Naive B cell (primary cell): ENCODE measurements at places on chromosomes 7 and 10.

DNA sequence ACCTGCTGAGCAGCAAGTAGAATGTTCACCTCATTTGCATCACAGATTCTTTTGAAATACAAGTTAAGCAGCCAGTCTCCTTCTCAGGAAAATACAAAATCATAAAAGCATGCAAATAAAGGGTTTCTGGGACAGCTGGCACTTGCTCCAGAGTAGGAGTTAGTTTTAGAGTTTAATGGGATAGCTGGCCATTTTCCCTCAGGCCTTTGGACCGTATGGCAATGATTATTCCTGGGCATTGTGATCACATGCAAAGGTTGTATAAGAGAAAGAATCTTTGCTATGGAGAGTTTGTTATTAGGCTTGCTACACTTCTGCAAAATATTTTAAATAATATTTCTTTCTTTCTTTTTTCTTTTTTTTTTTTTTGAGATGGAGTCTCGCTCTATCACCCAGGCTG lies 240.8 kb downstream of the CDK14 start:
- no peak for DNase-seq

DNA sequence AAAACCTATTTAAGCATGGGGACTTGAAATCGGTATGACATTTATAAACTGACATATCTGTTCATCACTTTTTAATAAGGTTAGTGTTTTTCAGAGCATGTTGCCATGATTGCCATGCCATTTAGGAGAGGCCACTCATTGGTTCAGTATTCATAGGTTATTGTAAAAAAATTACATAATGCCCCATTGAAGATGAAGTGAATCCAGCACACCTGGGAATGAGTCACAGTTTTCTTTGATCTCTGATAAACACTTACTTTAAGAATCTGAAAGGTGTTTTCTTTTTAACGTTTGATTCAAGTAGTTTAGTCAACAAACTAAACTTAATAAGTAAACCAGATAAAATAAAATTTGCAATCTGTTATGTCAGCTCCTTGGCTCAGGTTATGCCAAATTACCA lies 278.3 kb downstream of the ARL4A start:
- DNase-seq, result no peak

GRCh38 chr10:49632406-49633317 lies 18.8 kb downstream of the CHAT start:
- no peak for DNase-seq

- no peak for DNase-seq
These were observed 56.8 kb downstream of the DYNC1I1 start for GRCh38 chr7:95828824-95829790.

DNA sequence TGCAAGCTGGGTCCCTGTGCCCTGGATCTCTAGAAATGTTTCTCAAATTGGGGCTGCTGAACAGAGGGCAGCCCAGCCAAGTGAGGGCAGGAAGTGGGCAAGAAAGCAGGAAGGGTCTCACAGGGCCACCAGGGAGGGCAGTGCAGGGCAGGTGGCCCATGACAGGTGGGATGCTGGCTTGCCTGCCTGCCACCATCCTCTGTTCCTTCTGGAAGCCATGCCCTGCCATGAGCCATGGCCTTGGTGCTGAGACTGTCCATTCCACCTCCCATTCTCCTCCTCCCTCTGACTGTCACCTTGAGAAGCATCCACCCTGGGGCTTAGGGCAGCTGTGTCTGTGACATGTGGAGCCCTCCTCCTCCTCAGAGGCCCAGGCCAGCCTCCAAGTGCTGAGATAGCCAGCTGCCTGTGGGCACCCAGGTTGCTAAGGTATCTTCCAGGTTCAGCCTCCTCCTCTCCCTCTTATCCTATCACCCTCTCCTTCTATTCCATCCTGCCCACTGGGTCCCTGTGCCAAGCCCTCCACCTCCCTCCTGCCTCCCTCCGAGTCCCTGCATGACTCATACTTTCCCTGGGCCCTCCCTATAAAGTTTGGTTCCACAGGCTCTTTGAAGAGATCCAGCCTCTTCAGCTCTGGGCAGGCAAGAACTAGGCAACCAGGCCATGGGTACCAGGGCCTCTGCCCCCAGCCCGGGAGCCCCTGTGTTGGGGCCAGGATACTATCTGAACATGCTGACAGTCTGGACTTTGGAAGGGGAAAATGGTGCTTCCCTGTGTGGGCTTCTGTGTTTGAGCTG lies 1.3 kb downstream of the VSIR start:
- DNase-seq, result no peak

DNA sequence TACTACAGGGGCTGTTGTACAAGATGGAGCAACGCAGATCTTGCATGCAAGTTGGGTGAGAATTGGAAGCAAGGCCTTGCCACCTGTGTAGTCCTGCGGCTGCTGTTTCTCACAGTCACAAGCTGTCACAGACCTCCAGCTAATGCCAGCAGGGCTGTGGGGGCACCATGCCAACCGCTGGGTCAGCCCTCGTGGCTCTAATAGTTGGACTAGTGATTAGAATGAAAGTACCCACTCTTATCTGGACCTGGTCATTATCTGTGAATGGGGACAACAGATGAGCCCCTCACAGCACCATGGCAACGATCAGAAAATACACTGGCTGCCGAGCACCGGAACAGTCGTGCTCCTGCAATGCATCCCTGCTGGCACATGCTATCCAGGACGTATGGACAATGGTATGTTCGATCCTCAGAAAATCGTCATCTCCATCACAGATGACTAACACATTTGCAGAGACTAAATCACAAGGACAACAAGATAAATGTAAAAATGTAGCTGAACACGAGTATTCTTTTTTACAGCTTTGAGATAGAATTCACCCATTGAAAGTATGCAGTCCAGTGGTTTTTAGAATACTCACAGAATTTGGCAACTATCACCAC lies 80.4 kb upstream of the CALN1 start:
- DNase-seq, result no peak

- no peak for DNase-seq
These were observed 202.0 kb upstream of the DGKB start for GRCh38 chr7:15104411-15105092.

GRCh38 chr7:84941291-84941690 lies 245.6 kb downstream of the SEMA3D start:
- DNase-seq, result no peak
